ENCODE measurements at places on chromosomes 3 and 15.

DNA sequence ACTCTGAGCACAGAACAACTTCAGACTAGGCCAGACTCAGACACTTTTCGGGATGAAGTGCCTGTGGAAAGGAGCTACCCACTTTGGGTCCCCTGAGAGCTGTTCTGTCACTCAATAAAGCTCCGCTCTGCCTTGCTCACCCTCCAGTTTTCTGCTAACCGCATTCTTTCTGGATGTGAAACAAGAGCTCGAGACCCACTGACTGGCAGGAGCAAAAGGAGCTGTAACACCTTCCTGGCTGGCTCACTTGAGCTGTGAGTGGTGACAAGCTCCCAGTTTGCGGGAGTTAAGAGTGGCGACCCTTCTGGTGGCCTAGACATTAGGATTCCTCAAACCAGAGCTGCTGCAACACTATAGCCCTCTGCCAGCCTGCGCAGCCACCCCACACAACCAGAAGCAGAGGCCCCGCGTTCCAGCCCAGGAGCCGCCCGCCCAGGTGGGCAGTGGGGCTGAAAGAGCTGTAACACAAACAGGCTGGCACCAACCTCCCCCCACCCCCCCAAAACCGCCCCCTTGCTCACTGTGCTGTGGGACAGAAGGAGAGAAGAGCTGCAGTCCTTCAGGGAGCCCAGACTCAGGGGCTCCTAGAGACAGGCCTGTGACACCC lies 1178.1 kb upstream of the GBE1 start:
- DNase-seq, result no peak

DNA sequence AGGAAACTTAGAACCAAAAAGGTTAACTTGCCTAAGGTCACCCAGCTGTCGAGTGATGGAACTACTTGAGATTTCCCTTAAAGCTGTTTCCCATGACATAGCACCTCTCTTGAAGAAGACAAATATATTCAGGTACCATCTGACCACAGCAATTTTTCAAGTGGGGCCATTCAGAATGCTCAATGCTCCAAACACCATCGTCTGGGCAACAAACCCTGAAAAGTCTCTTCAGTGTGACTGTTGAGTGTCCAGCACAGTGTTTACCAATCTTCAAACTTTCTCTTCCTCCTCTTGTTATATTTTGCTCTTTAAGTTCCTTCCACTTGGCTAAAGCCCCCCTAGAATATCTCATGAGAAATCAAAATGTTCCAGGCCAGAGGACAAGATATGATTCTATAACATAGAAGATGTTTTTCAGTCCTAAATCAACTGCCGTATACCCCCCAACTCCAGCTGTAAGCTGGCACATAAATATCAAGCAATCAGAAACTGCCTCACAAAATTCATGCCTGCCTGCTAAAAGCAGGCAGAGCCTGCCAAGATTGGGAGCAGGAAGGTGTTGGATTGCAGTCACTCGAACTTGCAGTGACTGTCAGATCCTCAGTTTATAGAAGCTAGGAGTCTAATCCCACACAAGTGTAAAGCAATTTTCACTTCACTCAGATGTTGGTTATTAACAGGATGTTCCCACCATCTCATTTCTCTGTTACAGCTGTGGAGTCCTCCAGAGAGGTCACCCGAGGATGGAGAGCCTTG lies 230.5 kb upstream of the MRPL3 start:
- DNase-seq, result no peak

DNA sequence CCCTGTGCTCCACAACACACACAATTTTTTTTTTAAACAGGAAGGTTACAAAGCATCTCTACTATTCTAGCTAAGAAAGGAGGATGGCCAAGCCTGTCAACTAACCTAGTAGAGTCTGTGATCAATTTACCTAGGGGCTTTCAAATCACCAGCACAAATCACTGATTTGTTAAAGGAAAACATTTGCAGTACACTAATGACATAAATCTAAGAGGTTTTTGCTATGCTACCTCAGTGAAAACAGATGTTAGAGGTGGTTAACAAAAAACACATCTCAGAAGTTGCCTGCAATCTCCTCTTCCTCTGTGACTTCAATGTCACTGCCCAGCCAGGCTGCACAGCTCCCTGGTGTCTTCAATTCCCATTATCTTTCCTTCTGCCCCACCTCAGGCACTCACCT lies 72.0 kb downstream of the RAD18 start:
- DNase-seq, result no peak

GRCh38 chr3:19765954-19766353 lies 168.1 kb downstream of the EFHB start:
- DNase-seq, result no peak

GRCh38 chr3:25057379-25057778 lies 370.7 kb upstream of the RARB start:
- no peak for DNase-seq

All from NCI-H345 (cell line).